ENCODE measurements at places on chromosomes 2 and 18.
A peak's percentile ranks its signal among the peaks of the same experiment; 100 is the strongest.

DNA sequence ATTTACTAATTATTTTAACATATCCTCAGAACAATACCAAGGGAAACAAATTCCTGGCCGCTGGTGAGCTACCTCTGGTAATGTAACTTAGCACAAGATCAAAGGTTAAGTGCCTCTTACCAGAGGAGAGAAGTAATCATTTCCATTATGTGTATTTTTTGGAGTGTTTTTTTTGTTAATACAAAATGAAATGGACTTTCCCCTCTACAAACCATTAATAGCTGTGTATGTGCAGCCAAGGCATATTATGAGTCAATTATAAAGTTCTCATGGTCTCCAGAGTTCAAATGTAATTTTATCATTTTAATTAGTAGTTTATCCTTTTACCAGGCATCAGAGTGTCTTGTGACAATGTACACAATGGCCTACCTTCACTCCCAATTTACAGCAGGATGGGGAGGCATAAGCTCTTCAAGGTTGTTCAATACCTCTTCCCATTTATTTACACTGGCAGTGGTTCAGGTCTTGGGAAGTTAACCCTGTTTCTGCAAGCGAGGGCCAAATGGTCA, 242.2 kb downstream of the TGIF1 start:
- DNase-seq: no peak

- no peak for DNase-seq
Observed at GRCh38 chr2:100429726-100430125, 12.3 kb upstream of the CHST10 start.

DNA sequence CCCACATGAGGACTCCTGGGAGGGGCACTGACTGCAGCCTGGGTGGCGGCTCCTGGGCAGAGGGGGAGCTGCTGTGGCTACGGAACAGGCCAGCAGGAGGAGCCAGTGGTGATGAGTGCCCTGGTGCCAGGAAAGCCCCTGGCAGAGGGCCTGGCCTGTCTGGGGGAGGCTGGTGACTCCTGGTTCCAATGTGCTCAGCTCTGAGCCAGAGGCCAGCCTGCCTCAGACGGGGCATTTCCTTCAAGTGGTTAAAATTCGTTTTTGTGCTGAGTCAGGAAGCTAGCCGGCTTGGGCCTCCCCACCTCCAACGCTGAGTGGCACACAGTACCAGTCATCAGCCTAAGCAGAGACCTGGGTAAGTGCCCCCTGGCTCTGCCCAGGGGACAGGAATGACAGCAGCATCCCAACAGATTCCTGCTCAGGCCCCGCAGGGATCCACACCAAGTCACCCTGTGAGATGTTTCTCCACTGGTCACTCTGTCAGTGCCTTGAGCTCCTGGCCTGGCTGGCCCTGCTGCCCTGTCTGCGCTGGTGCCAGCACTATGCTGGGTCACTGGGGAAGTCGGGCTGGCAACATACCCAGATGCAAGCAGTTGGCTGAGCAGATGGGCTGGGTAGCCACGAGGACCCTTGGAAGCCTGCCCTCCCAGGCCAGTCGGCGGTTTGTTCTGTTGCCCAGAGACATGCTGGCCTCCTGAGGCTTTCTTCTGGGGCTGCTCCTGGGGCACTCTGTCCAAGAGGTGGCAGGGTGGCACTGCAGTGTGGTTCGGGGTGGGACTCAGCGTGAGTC, 7.1 kb upstream of the KLF11 start:
- DNase-seq: peak; percentile 97

- DNase-seq: no peak
Observed at GRCh38 chr2:237715459-237715947, 83.1 kb upstream of the RBM44 start.

DNA sequence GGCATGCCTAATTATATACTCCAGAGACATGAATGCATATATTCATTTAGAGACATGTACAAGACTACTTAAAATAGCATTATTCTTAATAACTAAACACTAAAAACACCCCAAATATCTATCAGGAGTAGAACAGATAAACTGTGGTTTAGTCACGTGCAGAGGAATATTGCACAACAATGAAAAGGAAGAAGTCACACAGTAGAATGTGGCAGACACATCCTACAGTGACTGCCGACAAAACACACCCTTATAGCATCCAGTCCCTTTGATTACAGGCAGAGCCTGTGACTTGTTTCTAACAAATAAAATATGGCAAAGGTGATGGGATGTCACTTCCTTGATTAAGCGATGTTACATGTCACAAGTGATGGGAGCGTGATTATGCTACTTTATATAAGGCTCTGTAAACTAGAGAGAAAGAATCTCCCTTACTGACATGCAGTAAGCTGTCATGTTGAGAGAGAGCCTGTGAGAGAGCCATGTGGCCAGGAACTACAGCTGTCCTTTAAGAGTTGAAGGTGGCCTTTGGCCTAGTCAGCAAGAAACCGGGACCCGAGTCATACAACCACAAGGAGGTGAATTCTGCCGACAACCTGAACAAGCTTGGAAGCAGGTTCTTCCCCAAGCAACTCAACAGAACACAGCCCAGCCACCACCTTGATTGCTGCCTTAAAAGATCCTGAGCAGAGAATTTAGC, 39.1 kb upstream of the LGALSL start:
- no peak for DNase-seq

GRCh38 chr2:31729442-31730092, 148.8 kb upstream of the SRD5A2 start:
- no peak for DNase-seq

GRCh38 chr2:162149940-162150339, 2.1 kb downstream of the GCG start:
- DNase-seq: no peak

DNA sequence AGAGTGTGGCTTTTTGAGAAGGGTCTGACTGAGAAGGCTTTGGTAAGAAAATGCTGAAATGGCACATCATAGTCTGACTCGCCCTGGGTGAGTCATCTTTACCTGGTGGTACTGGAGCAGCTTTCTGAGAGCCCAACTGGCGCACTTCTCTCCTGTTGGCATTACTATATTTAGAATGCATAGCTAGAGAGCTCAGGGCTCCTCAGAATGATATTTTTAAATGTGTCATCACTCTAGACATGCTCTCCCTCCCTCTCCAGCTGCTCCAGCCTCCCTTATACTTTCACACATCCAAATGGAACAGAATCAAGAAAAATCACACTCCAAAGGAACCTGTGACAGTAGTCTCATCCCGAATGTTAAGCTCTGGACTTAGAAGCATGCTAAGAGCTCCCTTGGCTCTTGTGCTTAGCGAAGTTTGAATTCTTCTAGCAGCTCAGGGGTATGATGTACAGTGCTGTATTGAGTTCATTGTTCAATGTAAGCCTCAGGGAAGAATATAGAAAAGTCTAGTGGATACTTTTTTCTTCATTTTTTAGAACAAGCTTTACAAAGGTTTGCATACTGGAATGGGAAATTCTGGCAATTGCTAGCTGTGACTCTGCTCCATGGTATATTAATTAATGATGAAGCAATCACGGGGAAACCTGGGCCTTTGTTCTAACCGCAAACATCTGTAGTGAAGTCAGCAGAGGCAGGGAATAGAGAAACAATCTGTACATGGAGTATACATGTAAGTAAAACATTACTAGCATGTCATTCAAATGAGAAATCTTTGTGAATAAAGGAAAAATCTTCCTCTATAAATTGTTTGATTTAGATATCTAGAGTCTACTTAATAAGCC, 751.2 kb upstream of the NRXN1 start:
- DNase-seq: no peak

DNA sequence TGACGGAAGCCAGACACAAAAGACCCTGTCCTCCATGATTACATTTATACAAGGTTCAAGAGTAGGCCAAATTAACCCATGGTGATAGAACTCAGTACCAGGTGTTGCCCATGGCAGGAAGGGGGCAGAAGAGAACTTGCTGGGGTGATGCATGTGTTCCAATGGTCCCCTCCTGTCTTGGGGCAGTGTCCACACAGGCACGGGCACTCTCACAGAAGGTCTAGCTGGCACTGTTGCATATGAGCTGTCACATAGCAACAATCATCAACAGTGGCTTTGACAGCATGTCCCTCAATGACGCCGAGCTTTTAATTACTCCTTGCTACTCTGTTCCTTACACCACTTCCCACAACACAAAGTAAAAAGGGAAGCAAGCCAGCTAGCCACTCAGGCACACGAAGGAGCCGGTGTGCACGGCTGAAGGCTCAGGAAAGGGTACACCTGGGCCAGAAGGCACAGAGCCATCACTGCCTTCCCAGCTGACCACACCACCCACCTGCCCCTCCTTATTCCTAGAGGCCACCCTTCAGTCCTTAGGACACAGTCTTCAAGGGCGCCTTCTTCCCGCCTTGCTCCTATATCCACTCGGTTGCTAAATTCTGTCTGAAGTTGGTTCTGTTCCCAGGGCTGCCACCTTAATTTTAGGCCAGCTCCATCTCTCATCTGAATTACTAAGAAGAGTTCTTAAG, 28.9 kb downstream of the RPL31 start:
- no peak for DNase-seq

GRCh38 chr2:54624591-54625071, 98.8 kb upstream of the EML6 start:
- no peak for DNase-seq

GRCh38 chr2:217228732-217229131, 368.9 kb upstream of the TNP1 start:
- DNase-seq: no peak

DNA sequence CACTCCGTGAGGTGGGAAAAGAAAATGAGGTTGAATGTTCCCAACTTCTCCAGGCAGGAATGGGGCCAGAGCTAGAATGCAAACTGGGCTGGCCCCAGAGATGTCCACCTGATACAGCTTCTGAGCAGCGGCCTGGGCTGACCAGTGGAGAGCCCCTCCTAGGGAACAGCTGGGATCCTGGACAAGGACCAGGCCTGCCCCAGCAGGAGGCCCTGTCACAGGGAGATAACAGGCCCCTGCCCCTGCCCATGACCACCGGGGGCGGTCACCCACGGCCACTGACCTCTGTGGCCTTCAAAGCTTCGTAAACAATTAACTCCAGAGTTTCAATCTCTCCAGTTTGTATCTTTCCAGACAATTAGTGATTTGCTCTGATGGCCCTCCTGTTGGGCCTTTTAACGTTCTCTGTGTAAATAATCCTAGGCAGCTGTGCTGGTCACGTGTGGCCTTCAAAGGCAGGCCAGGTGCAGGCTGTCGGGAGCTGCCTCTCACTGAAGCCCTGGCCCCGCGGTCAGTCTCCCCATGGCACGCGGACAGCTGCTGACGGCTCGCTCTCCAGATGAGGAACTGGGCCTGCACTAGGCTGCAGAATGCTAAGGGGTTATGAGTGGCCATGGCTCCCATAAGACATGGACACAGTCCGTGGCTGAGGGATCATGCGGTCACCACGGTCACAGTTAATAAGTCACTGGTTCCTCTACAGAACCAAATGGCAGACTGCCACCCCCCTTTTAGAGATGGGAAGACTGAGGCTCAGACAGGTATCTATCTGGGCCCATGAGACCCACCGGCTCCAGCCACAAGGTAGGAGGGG, 9.2 kb downstream of the HS6ST1 start:
- peak; percentile 97 for DNase-seq

DNA sequence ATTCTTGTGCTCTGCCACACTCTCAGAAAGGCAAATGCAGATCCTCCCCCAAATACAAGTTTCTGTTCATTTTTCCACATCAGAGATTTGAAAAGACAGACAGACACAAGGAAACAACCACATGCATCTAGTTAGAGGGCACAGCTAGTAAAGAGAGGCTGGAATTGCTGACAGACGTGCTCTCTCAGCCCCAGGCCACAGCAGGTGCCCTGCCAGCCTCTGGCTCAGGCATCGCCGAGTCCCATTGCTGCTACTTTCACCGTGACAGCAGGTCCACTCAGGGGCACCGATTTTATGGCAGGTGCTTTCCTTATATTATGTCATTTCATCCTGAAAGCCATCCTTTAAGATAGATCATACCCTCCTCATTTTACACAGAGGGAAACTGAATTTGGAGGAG, 507.5 kb downstream of the EIPR1 start:
- DNase-seq: no peak

GRCh38 chr18:47283476-47283875, 32.0 kb upstream of the SKOR2 start:
- no peak for DNase-seq

GRCh38 chr2:42091671-42092070, 43.9 kb downstream of the PKDCC start:
- DNase-seq: no peak

- peak; percentile 33 for DNase-seq
Observed at GRCh38 chr2:240200230-240201051, 60.0 kb upstream of the OTOS start.

DNA sequence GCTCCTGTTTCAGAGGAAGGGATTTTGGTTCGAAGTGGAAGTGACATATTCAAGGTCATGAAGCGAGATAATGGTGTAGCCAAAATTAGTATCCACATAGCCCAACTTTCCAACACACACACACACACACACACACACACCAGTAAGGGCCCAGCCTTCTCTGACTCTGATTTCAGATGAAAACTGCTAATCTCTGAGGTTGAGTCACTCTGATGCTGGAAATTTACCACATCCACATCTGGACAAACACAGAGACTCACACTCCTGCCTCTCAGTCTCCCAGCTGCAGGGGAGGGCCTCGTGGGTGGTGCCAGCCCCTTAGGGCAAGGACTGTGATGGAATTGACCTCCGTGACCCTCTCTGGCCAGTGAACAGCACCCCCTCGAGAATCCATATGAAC, 29.0 kb upstream of the SLC35F6 start:
- no peak for DNase-seq

DNA sequence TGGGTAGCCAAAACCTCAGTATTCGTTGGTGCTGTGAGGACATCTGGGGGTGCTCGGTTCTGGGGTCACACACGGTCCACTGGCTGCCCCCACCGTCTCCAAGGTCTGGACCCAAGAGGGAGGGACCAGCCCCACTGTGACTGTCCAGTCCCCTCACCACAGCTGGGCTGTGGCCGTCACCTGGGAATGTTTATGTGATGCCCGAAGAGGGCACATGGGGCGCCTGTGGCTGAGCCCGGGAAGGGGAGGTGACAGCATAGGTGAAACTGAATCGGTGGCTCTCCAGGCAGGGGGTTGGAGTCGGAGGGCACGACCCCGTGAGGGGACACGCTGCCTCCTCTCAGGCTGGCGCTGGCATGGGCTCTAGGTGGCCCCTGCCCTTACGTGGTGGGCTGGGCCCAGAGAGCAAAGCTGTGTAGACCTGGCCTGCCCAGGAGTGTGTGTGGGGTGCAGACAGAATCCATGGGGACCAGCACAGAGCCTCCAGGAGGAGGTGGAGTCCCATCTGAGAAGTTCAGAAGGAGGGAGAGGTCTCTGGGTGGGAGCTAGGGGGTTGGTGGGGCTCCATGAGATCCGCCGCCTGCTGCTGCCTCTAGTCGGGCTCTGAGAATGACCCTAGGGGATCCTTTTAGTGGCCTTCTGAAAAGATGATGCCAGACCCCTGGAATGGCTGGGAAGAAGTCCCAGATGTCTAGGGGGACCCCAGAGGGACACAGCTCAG, 1.8 kb downstream of the BOK start:
- no peak for DNase-seq
